ENCODE measurements at places on chromosomes 6 and 20.

DNA sequence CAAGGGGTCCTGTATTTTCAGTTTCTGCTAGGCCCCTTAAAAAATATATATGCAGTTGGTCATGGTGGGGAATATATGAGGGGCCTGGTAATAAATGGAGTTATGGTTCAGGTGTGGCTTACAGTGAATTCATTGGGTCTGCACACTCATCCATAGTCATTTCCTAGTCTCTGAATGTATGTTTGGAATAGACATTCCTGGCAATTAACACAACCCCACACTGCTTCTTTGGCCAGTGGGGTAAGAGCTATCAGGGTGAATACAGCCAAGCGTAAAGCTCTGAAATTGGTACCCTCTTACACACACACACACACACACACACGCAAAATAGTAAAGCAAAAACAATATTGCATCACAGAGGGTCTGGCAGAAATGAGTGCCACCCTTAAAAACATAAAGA lies 56.5 kb downstream of the QRSL1 start:
- DNase-seq = no peak

DNA sequence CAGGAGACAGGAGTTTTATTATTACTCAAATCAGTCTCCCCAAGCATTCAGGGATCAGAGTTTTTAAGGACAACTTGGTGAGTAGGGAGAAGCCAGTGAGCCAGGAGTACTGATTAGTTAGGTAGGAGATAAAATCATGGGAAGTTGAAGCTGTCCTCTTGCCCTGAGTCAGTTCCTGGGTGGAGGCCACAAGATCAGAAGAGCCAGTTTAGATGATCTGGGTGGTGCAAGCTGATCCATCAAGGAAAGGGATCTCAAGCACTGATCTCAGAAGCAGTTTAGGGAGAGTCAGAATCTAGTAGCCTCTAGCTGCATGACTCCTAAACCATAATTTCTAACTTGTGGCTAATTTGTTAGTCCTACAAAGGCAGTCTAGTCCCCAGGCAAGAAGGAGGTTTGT lies 706.5 kb upstream of the MAP3K7 start:
- no peak for DNase-seq

- DNase-seq = no peak
These were observed 52.1 kb downstream of the IRF4 start for GRCh38 chr6:443621-444159.

- peak; percentile 64 for DNase-seq
These were observed 41.0 kb downstream of the SLC9A8 start for GRCh38 chr20:49853640-49854039.

- no peak for DNase-seq
These were observed 2.1 kb downstream of the CTSZ start for GRCh38 chr20:59004763-59005522.

- DNase-seq = no peak
These were observed 2.5 kb downstream of the AKIRIN2 start for GRCh38 chr6:87699576-87699975.

DNA sequence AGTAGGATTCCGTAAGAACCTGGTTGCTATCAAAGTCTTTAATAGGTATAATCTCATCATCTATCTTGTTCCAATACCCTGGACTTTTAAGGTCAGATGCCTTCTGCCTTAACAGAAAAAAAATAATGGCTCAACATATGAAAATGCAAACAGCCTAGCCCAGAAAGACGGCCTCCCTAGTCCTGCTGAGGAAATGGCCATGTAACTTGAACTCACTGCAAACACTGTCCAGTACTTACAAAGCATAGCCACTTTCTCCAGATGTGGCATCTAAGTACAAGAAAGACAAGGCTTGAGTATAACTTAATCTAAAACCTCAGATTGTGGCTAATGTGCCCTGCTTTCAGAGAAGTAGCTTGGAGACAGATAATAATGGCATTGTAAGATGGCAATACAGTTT lies 26.5 kb downstream of the FASTKD5 start:
- DNase-seq = no peak

DNA sequence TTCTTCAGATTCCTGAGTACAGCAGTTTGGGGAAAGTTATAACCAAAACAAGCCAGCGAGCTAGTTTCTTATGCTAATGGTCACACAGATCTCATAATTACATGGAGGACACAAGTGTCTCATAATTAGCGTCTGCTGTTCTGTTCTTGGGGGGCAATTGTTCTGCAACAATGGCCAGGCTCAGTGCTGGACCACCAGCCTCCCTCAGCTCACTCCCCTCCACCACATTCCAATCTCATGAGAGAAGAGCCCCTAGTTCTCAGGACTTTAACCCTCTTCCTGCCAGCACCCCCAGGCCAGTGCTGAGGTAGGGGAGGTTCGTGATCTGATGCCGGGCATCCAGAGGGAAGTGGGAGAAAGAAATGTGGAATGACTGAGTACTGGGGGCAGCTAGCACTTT lies 20.2 kb upstream of the TOX2 start:
- no peak for DNase-seq
